ENCODE measurements at places on chromosomes 7 and 10.

GRCh38 chr10:121244818-121245217 lies 353.4 kb downstream of the FGFR2 start:
- no peak for DNase-seq

- DNase-seq = no peak
Observed at GRCh38 chr10:125171402-125172306, 11.3 kb upstream of the CTBP2 start.

- no peak for DNase-seq
Observed at GRCh38 chr7:1603346-1604225, 33.8 kb upstream of the PSMG3 start.

DNA sequence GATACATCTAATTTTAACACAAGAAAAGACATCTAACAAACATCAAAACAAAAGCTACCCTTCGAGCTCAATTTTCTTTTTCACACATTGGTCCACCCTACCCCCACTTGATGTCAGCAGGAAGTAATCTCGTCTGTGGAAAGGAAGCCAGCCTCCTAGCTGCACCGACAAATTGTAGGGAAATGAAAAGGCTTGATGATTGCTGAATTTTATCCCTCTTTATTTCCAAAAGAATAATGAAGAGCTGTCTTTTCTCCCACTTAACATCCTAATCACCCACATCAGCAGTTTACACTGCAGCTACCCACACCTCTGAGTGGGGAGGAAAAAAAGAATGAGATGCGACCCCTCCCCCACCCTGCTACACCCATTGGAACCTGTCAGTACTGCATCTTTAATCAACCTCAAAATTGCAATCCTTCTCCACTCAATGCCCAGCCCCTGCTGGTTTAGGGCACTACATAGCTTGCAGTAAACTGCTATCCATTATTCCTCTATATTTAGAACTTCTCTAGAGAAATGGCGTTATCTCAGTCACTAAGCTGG lies 10.6 kb upstream of the CPVL start:
- no peak for DNase-seq

GRCh38 chr10:114478281-114478680 lies 74.0 kb upstream of the AFAP1L2 start:
- DNase-seq = no peak
